Activated CD8-positive, alpha-beta memory T cell treated with anti-CD3 and anti-CD28 coated beads for 1 hour (primary cell): ENCODE measurements at places on chromosomes 1 and 21.

DNA sequence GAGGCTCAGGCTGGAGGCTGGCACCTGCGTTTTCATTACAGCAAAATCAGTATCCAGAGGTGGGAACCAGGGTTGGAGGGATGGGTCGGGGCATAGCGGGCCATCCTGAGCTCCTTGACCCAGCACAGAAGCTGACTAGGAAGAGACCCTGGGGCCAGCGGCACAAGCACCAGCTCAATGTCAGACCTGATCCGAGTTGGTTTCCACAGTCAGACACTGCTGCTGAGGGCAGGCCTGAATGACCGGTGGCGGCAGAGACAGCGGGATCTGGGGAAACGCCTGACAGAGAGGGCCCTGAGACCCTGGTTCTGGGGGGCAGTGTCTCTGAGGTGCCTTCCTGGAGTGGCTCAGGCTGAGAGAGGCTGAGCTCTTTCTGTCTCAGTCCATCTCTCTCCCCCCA is 162.0 kb upstream of the C1orf174 start:
- DNase-seq: no peak

- DNase-seq: no peak
These were observed 11.6 kb upstream of the OR2G2 start for GRCh38 chr1:247576514-247576913.

- DNase-seq: no peak
These were observed 136.6 kb downstream of the LYPLAL1 start for GRCh38 chr1:219310181-219310728.

GRCh38 chr1:240539769-240540414 is 72.1 kb downstream of the GREM2 start:
- no peak for DNase-seq

GRCh38 chr1:19405195-19405760 is 80.1 kb downstream of the CAPZB start:
- DNase-seq: no peak

DNA sequence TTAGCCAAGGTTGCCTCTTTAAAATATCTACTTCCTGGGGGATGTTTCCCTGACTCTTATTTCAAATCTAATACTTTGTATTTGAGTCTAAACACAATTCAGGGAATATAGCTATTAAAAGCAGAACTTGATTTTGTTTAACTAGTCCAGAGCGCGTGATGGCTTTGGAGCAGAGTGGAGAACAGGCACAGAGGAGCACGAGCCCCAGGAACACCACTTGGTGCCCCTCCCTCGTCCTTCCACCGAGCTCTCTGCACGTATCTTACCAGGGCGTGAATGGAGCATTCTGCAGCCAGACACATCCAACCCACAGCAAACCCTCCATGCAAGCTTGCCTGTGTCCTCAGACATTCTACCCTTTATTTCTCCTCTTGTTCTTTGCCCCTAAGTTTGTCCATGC is 14.1 kb downstream of the KIF26B start:
- DNase-seq: no peak

DNA sequence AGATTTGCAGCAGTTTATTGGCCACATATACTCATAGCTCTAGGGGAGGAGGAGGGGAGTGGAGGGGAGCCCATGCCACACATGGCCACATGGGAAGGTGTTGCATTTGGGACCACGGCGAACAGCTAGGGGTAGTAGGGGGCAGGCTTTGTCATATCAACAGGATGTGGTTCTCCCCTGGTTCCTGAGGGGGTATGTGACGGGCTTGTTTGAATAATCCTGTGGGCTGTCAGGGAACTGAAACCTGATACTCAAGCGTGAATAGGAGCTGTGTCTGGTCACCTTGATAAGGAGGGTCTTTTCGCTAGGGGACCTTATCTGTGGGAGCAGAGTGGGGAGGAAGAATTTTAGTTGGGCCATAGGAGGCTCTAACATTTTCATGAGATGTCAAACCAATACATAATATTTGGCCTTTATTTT is 264.7 kb downstream of the CTH start:
- no peak for DNase-seq

DNA sequence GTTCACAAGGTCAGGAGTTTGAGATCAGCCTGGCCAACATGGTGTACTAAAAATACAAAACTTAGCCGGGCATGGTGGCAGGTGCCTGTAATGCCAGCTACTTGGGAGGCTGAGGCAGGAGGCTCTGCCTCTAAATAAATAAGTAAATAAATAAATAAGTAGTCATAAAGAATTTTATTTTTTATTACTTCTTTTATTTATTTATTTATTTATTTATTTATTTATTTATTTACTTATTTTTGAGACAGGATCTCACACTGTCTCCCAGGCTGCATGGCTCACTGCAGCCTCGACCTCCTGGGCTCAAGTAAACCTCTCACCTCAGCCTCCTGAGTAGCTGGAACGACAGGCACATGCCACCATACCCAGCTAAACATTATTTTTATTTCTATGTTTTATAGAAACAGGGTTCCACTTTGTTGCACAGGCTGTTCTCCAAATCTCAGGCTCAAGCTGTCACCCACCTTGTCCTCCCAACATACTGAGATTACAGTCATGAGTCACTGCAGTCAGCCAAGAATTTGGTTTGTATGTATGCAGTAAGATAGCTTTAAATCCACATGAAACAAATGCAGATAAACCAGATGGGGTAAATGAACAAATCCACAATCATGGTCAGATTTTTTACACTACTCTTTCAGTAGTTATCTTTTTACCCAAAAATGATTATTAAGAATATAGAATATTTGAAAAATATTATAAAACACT is 523.3 kb upstream of the RGS18 start:
- no peak for DNase-seq

DNA sequence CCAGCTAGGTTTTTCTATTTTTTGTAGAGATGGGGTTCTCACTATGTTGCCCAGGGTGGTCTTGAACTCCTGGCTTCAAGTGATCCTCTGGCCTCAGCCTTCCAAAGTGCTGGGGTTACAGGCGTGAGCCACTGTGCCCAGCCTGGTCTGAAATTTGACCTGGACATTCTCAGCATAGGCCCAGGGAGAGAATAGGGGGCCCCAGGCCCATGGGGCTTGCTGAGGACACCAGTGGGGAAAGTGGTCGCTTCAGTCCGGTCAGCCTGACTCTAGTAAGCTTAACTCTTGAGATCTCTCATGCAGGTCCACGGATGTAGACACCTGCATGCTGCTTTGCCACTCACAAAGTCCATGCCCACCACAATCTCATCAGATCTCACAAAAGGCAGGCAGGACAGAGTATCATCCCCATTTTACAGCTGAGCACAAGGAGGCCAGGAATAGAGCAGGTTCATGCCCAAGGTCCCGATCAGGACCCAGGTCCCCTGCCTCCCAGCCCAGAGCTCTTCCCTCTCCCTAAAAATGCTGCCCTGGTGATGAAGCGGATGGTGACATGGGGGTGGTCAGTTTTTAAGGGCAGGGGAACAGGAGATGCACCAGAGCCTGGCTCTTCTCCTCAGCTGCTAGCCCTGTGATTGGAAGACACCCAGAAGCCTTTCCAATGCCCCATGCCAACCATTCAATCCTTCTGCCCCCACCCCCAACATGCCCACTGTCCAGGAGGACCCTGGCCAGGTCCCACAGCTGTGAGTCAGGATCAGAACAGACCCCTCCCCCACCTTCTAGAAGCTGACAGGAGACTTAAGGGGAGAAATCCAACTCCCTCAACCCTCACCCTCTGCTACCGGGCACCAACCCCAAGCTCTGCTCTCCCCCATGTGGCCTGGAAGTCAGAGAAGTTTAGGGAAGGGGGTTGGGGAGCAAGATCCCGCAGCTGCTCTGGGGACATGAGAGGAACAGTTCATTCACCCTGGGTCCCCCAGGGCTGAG is 1.8 kb downstream of the FHL3 start:
- no peak for DNase-seq

GRCh38 chr21:42622284-42622683 is 31.1 kb upstream of the PDE9A start:
- DNase-seq: no peak

DNA sequence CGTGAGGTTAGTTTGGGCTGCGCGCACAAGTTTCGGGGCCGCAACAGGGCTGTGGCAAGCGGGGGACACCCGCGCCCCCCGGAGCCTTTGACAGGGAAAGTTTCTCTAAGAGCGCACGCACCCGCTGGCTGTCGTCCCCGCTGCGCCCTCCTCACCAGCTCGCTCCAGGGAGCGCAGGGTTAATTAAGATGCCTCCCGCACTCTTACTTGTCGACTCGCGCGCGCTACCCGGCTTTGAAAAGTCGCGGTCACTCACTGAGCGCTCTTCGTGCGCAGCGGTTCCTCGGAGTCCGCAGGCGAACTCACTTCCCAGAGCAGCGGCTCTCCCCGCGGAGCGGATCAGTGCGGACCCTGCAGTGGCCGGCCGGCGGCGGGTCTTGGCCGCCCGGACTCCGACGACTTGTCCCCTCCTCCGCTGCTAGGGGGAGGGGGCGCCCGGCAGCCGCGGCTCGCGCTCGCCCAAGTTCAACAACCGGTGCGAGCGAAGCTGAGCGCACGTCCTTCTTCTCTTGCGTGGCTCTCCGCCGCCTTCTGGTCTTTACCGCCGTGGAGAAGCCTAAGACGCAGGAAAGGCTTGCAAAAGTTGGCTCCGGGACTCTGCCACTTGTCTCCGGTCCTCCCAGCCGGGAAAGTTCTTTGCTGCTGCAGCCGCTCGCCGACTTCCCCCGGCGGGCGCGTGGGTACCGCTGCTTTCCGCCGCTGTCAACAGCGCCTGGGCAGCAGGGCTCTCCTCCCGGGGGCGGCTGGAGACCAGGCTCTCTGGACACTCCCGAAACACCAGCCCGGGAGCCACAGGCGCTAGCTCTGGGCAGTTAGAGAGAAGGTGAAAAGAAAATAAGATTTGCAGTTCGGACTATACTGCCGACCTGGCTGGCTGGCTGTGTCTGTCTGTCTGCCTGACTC is 506 bp downstream of the JUN start:
- DNase-seq: peak; percentile 25

GRCh38 chr1:21262293-21263051 is 27.8 kb downstream of the ECE1 start:
- no peak for DNase-seq

GRCh38 chr21:34938089-34938764 is 110.9 kb downstream of the RUNX1 start:
- DNase-seq: no peak

DNA sequence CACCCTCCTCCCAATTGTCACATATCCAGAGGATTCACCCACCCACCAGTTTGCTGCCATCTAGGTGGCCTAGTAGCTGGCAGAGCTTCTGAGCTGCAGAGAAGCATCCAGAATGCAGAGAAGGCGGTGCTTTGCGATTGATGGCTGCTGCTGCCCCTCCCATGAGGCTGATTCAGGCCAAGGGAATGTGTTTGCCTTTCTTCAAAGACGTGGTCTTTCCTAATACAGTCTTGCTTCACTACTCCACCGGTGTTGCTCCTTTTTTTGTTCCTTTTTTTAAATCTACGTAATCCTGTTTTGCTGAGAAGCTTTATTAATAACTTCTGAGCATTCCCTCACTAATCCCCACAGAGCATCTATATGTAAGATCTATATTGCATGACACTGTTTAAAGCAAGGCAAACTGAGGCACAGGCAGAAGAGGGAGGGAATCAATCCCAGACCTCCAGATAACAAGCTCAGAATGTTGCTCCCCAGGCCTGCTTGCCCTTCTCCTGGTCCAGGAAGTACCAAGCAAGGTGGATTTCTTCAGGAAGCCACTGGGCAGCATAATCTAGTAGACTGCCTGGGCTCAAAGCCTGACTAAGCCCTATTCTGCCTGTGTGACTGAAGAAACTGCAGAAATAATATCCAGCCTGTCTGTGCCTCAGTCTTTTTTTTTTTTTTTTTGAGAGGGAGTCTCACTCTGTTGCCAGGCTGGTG is 275.5 kb upstream of the FMN2 start:
- DNase-seq: no peak

DNA sequence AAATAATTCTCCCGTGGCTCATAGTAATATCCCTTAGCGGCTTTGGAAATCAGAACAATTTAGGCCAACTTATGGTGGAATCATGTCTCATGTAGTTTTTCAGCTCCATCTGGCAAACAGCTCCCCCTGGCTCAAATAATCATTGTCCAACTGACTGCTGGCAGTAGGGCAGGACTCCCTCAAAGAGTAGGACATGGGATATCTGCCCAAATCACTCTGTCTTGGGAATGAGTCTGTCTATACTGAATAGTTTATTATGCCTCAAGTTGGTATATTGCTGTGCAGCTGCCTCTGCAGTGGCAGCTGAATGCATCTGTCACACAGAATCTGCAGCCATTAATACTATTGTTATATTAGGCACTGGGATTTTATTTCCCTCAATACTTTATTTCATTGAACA is 255.7 kb downstream of the COL11A1 start:
- no peak for DNase-seq

- no peak for DNase-seq
These were observed 21.8 kb downstream of the RXRG start for GRCh38 chr1:165423136-165423535.

DNA sequence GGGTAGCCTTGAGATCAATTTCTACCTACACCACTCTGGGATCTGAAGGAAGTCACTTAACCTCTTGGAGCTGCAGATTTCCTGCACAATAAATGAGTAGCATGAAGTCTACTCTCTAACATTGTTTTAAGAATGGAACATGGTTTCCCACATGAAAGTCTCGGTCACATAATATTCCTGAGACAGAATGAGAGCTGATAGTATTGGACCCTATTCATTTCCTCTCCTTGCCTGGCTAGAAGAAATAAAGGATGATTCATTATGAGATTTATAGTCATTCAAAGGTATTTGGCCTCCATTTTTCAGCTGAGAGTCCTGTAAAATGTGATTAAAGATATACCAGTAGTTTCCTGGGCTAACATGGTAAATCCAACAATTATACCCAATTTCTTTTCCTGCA is 56.7 kb downstream of the ARHGAP29 start:
- no peak for DNase-seq

GRCh38 chr1:17883662-17884395 is 128.7 kb downstream of the ACTL8 start:
- no peak for DNase-seq

DNA sequence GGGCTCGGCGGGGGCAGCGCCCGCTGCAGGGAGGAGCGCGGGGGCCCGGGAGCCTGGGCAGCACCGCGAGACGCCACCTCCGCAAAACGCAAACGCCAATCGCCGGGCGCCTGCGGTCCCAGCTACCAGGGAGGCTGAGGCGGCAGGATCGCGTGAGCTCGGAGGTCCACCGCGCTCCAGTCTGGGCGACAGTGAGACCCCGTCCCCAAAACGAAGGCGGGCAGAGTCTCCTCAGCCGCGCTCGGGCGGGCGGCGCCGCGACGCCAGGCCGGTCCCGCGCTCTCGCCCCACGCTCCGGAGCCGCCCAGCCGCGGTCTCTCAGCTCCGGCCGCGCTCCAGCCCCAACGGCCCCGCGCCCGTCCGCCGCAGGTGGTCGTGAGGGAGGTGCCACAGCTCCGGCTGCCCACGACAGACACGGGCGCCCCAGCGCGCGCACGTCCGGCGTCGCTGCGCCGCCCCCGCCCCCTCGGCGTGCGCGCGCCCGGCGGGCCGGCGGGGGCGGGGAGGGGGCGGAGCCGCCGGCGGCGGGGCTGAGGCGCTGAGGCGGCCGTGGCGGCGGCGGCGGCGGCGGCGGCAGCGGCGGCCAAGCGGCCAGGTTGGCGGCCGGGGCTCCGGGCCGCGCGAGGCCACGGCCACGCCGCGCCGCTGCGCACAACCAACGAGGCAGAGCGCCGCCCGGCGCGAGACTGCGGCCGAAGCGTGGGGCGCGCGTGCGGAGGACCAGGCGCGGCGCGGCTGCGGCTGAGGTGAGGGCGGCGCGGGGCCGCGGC is at the start of gene ADARB1:
Gene ADARB1, plus strand, starts transcription at position 533 of the 770 bp plus-strand sequence. CDS start 97,077 bp downstream, outside the sequence.
- no peak for DNase-seq

GRCh38 chr1:233912909-233913308 is 8.4 kb downstream of the SLC35F3 start:
- no peak for DNase-seq

GRCh38 chr1:210505601-210506496 is 177.1 kb downstream of the HHAT start:
- no peak for DNase-seq
